H9 (cell line): ENCODE measurements at places on chromosomes 1 and 21. TPM values are rescaled to one million over a fixed set of nuclear protein-coding genes. Genes with fewer than 3 reads are reported as not detected.

S100A7 gene
- total RNA-seq, result not detected in 2 replicates

GRCh38 chr21:46055863-46056281, 42.0 kb upstream of the COL6A2 start:
- H3K4me1 ChIP-seq, result no peaks in the 10 kb centered on the region; the same call in 1 of the 2 replicates
- H3K36me3 ChIP-seq, result peaks cover 11% of the 10 kb centered on the region
- H3K27ac ChIP-seq, result no peak overlapping the region
- H3K4me3 ChIP-seq, result no peak overlapping the region

DIRAS3 gene
- not detected in 2 replicates for total RNA-seq

DNA sequence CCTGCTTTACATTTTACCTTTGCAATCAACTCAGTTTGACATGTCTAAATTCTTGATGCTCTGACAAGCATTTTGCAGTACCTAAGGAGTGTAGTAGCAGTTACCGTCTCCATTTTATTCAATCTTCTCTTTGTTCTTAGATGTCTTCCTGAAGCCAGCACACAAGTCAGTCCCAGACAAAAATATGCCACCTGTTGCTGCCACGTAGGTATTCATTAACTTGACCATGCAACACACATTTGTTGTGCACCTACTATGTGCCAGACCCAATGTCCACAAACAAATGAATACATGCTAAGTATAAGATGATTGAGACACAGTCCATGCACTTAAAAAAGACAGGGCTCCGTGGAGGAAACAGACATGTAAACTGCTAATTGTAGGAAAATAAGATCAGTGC, 81.5 kb upstream of the NGF start:
- no peak overlapping the region for H3K27ac ChIP-seq
- DNase-seq, result no peak
- H3K4me3 ChIP-seq, result no peak overlapping the region

GRCh38 chr1:117541003-117541402, 64.8 kb upstream of the TENT5C start:
- H3K4me3 ChIP-seq, result no peak overlapping the region
- H3K27me3 ChIP-seq, result no peaks in the 10 kb centered on the region
- H3K36me3 ChIP-seq, result no peaks in the 10 kb centered on the region
- H3K4me1 ChIP-seq, result no peaks in the 10 kb centered on the region; the same call in 1 of the 2 replicates

GRCh38 chr1:22609291-22609690, 27.1 kb upstream of the C1QA start:
- no peaks in the 10 kb centered on the region for H3K27me3 ChIP-seq
- H3K4me1 ChIP-seq, result no peaks in the 10 kb centered on the region
- H3K36me3 ChIP-seq, result no peaks in the 10 kb centered on the region
- no peak for DNase-seq
- no peak overlapping the region for H3K27ac ChIP-seq
- no peak overlapping the region; the same call in 2 of the 3 replicates for H3K4me3 ChIP-seq
